Cardiac muscle cell (in vitro differentiated cells and primary cell): ENCODE measurements at places on chromosomes 3 and 15. TPM values are rescaled to one million over a fixed set of nuclear protein-coding genes. Genes with fewer than 3 reads are reported as not detected.
A peak's percentile ranks its signal among the peaks of the same experiment; 100 is the strongest.

GRCh38 chr15:57526076-57526475 is 65.6 kb upstream of the MYZAP start:
- DNase-seq: no peak

- no peak for DNase-seq
These were observed 24.4 kb upstream of the ZBTB38 start for GRCh38 chr3:141343865-141344271.

DNA sequence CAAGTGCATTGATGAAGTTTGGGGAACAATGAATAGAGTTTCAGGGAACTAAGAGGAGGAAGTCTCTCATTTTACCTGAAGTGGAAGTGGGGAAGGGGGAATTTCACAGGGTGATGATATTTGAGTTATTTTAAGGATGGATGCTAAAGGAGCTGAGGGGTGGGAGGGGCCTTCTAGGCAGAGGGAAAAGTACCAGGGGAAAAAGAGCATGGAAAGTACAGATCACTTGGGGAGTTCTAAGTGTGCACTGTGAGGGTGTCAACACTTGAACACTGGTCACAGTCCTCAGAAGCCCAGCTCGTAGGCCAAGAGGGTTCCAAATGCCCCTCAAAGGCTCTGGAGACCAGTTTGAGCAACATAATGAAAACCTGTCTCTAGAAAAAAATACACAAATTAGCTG is 18.2 kb downstream of the LAMP3 start:
- no peak for DNase-seq

The FAM3D gene
- 0.69 TPM in 1 of 2 replicates, not detected in the other for polyA plus RNA-seq

The TRH gene
- polyA plus RNA-seq: 113 and 149 TPM in 2 replicates

The UBAP1L gene
- polyA plus RNA-seq: 1.6 and 2.7 TPM in 2 replicates

DNA sequence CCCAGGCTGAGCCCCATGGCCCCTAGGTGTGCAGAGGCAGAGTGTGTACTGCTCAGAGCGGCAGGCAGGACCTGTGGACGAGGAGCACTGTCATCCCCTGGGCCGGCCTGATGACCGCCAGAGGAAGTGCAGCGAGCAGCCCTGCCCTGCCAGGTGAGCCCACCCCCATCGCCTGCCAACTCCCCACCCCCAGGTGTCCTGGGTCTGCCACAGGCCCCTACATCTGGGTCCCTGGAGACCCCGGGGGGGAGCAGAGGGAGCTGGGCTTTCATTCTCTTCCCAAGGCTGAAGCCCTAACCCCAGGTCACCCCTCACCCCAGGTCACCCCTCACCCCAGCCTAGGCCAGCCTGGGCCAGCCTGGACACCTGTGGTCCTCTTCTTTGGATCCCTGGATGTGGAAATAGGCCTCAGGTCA is 93.1 kb downstream of the TBC1D2B start:
- no peak for DNase-seq

DNA sequence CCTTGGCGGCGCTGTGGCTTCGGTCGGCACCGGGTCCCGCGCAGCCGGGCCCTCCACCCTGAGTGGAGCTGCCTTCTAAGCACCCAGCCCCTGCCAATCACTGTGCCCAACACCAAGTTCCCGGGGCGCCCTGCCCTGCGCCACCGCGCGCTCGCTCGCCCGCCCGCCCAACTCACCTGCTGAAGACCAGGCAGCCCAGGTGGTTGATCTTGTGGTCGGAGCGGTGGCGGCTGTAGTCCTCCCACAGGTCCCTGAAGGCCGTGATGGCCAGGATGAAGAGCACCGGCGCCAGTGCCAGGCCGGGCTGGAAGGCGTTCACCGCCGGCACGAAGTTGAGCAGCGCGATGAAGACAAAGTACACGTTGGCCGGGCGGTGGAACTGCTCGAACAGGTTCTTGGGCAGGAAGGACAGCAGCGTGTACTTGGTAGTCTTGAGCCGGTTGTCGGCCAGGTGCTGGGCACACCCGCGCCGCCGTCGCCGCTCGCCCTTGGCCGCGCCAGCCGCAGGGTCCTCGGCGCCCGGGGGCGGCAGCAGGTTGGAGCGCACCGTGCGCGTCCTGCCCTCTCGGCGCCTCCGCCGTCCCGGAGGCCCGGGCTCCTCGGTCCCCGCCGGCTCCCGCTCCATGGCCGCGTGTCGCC is 536 bp downstream of the ATP10A start:
- DNase-seq: peak; percentile 24

DNA sequence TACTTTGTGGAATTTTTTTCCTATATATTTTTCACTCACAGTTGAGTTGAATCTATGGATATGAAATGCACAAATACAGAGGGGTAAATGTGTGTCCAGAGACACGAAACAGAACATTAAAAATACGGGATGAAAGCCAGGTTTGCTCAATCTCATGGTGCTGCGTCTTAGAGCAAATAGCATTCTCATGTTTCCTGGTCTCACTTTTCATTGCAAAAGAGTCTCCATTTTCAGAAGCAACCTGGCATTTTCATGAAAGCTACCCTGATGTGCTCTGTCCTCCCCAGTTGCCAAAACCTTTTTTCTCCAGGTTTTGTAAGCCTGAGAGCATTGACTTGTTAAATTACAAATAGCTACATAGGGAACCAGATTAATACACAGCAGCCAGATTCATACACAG is 49.5 kb upstream of the MBNL1 start:
- peak; percentile 25 for DNase-seq

GRCh38 chr15:90086868-90087268 is 15.4 kb downstream of the IDH2 start:
- no peak for DNase-seq

The AHSG gene
- 0.59 TPM in 1 of 2 replicates, not detected in the other for polyA plus RNA-seq

DNA sequence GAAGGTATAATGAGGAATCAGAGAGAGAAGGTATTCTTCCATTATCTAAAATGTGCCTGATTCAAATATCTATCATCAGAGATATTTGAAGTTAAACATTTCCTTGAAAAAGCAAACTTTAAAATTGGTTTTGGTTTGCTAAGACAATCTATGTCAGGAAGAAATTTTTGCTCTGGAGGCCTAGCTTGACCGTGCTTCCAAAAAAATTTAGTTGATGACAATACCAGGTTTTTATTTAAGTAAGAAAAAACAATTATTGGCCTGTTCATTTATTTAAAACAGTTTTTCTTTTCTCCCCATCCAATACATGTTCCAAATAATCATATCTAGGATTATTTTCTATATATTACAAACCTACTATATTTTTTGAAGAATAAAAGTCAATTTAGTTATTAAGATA is 75.3 kb downstream of the OTOL1 start:
- DNase-seq: no peak

The PARP6 gene
- polyA plus RNA-seq: 65.1 and 72.8 TPM in 2 replicates

GRCh38 chr3:49865198-49865784 is 4.4 kb downstream of the CAMKV start:
- DNase-seq: no peak

DNA sequence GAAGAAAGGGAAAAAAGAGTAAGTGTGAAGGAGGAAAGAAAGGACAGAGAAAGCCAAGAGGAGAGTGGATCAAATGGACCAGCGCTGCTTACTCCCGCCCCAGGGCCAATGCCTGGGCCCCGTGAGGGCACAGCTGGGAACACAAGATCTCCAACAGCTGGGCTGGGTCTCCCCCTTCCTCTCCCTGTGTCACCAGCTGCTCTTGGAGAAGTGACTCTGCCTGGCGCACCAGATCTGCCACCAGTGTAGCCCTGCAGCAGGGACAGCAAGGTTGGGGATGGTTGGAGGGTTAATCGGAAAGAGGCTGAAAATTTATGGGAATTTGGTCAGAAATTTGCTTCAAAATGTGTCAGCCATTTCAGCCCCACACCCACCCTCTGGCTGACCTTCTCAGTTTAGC is 8.4 kb downstream of the CDAN1 start:
- DNase-seq: no peak

DNA sequence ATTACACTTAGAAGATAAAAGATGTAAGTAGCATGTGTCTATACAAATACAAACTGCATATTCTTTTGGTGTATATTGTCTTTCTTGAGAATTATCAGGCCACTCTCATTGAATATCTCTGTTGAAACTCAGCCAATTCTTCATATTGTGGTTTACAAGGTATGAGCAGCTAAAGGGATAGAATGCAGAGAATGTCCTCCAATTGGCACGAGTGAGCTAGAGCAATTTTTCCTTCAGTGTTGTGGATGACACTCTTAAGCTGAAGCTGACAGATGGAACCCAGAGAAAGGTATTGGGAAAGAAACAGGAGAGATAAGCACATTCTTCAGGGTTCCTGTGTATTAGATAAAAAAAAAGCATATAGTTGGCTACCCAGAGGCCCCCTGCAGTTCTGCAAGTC is 453.1 kb downstream of the EPHA3 start:
- no peak for DNase-seq

- DNase-seq: no peak
These were observed 71.4 kb upstream of the P3H2 start for GRCh38 chr3:190192087-190192486.

- no peak for DNase-seq
These were observed 66.1 kb downstream of the SEC22A start for GRCh38 chr3:123267821-123268220.

The AMT gene
- 105 and 138 TPM in 2 replicates for polyA plus RNA-seq

- DNase-seq: no peak
These were observed 19.8 kb downstream of the IQSEC1 start for GRCh38 chr3:13053420-13053819.

DNA sequence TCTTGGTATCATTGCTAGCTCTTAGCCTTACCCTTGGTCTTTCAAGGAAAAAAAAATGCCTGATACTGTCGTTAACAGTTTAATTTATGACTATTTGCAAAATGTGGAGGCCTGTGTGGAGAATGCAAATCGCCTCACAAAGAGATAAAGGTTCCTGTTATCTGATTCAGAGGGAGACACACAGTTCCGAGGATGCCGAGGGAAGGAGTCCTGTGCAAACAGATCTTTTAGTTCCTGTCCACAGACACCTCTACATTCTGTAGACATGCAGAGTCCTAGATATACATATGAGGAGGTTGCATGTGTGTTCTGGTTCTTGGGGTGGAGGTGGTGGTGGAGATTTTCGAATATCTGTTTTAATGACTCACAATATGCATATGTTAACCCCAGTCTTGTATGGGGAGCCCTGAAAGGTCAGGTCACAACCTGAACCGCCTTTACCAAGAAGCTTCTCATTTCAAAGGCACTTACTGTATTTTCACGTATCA is 5.7 kb downstream of the NR2F2 start:
- DNase-seq: no peak

DNA sequence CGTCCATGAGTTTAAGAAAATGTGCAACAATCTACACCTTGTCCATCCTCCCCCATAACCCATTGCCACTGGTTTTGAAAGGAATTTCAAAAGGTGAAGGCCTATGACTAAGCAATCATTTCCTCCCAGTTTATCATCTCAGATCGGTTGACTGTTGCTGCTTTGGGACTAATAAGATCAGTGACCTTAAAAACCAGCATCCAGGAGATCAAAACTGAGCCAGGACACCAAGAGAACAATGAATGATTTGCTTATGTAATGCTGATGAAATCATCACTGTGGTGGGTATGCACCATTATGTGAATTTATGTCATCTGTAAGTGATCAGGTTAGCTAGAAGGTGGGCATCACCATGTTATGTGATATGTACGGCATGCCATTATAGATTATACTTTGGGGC is 195.5 kb downstream of the SSR3 start:
- DNase-seq: no peak

The GPR62 gene
- polyA plus RNA-seq: 0.94 and 2.2 TPM in 2 replicates

- DNase-seq: no peak
These were observed 78.9 kb upstream of the GSK3B start for GRCh38 chr3:120173056-120173675.

The RBM5 gene
- polyA plus RNA-seq: 130 and 172 TPM in 2 replicates

DNA sequence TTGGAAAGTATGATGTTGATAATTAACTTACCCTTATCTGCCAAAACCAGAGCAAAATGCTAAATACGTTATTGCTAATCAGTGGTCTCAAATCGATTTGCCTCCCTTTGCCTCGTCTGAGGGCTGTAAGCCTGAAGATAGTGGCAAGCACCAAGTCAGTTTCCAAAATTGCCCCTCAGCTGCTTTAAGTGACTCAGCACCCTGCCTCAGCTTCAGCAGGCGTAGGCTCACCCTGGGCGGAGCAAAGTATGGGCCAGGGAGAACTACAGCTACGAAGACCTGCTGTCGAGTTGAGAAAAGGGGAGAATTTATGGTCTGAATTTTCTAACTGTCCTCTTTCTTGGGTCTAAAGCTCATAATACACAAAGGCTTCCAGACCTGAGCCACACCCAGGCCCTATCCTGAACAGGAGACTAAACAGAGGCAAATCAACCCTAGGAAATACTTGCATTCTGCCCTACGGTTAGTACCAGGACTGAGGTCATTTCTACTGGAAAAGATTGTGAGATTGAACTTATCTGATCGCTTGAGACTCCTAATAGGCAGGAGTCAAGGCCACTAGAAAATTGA is 59.7 kb downstream of the DCUN1D1 start:
- peak; percentile 29 for DNase-seq

DNA sequence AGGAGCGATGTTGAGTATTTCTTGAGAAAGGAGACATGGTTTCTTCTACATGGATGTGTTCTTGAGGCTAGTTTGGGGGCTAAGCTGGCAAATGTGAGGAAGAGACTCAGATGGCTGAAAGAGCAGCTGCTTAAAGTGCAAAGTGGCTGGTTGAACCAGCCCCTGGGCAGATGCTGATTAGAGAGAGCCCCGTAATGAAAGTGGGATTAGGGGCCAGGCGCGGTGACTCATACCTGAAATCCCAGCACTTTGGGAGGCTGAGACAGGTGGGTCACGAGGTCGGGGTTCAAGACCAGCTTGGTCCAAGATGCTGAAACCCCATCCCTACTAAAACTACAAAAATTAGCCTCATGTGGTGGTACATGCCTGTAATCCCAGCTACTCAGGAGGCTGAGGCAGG is 75.0 kb upstream of the GCNT3 start:
- no peak for DNase-seq

The KLHL18 gene
- 15.9 and 20.0 TPM in 2 replicates for polyA plus RNA-seq

GRCh38 chr3:3170998-3171397 is 8.5 kb downstream of the CRBN start:
- peak; percentile 50 for DNase-seq

GRCh38 chr3:197186887-197187588 is 111.4 kb downstream of the DLG1 start:
- DNase-seq: peak; percentile 57

DNA sequence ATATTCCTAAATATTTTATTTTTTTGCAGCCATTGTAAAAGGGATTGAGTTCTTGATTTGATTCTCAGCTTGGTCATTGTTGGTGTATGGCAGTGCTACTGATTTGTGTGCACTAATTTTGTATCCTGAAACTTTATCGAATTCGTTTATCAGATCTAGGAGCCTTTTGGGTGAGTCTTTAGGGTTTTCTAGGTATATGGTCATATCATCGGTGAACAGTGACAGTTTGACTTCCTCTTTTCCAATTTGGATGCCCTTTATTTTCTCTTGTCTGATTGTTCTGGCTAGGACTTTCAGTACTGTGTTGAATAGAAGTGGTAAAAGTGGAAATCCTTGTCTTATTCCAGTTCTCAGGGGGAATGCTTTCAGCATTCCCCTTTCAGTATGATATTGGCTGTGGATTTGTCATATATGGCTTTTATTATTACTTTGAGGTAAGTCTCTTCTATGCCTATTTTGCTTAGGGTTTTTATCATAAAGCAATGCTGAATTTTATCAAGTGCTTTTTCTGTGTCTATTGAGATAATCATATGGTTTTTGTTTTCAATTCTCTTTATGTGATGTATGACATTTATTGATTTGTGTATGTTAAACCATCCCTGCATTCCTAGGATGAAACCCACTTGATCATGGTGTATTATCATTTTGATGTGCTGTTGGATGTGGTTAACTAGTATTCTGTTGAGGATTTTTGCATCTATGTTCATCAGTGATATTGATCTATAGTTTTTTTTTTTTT is 11.4 kb upstream of the SLC9A9 start:
- DNase-seq: no peak

The CHRFAM7A gene
- 4.7 and 5.6 TPM in 2 replicates for polyA plus RNA-seq

The FGD5 gene
- 0.59 and 0.95 TPM in 2 replicates for polyA plus RNA-seq
